ENCODE measurements at places on chromosomes 3 and 15.

DNA sequence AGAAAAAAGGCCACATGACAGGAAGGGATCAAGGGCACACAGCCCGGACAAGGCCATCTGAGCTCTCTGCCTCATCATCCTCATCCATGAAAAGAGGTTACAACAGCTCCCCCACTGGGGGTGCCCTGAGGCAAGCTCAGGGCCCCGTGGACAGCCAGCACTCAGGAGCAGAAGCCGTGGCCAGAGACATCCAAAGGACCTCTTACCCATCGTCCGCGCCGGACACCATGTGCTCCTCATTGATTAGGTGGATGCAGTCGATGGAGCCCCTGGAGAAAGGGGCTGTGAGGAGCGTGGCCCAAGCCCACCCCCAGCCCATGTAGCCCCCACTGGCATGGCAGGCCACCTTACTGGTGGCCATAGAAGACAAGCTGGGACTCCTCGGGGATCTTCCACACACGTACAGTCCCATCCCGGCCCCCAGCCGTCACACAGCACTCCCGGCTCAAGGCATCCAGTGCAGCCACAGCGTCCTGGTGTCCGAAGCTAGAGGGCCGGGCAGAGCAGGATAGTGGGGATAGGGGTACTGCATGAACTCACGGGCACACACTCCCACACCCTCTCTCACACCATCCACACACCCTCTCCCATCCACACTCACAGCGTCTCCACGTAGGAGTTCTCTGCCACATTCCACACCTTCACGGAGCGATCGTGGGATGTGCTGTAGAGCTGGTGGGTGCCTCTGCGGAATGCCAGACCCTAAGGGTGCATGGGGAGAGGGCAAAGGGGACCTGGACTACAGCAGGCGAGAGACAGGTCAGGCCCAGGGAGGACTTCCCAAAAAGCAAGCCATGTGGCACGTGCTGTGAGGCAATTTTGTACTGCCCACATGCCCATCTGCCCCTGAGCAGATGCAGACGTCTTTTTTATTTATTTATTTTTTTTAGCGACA, 6.5 kb downstream of the RRP9 start:
- no peak for DNase-seq

DNA sequence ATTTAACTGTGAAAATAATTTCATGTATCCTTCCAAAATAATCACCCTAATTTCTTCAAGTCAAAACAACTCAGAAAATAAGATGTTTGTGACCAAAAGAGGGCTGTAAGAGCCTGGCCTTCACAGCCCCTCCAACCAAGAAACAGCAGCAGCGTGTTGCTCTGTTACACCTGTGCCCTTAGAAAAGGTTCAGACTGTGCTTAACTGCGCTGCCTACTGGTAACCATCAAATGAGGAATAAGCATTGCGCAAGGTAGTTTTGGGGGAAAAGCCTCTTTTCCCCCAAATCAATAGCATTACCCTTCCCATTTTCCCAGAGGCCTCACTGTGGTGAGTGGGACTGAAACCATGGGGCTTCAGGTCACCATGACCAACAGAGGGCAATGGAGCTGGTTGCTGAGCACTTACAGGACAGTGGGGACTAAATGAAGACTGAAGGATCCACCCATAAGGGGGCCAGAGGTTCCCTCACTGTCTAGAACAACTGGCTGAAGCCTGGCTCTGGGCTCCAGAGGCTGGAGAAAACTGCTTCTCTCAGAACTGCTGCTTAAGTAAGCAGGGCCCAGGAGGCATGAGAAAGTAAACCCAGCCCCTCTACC, 110.7 kb downstream of the PLCH1 start:
- DNase-seq: no peak

DNA sequence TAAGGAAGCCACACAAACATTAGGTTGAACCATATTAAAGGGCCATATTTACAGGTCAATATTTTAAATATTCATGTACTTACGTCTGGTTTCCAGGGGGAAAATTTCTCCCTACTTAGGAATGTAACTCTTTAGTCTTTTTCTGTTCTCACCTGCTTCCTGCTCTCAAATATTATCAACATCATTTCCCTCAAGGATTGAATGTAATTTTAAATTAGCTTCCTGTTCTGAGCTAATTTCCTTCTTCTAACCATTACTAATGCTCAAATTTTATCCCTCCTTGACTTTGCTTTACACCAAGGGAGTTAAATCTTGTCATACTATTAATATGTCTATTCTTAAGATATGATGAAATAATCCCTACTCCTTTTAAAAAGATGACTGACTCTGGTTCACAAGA, 103.4 kb upstream of the UBP1 start:
- DNase-seq: no peak

GRCh38 chr3:71690341-71690841, 34.8 kb downstream of the EIF4E3 start:
- no peak for DNase-seq

GRCh38 chr3:156668073-156668763, 6.2 kb upstream of the TIPARP start:
- DNase-seq: peak; percentile 58

DNA sequence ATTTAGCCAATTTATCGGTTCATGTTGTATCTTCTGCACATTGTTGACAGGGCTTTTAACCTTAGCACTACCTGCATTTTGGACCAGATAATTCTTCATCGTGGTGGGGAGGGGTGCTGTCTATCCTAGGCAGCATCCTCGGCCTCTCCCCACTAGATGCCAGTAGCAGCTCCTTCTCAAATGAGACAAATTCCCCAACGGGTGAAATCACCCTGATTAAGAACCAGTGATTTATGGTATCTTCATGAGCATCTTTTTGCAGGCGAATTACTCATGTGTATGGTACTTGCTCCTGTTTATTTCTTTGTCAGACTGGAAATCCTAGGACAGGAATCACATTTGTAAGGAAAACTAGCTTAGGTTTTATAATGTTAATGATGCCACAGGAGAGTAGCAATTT, 68.0 kb downstream of the C3orf70 start:
- DNase-seq: peak; percentile 34

DNA sequence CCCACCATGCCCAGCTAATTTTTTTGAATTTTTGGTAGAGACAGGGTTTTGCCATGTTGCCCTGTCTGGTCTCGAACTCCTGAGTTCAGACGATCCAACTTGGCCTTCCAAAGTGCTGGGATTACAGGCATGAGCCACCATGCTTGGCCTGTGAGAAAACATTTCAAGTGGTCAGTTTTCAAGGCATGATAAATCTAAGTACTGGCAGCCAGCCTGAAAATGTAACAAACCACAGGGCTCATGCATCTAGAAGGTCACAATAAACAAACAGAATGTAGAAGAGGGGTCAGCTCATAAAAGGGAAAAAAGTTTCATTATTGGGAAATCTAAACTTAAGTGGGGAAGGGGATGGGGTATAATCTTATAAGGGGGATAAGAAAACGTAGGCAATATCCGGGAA, 39.9 kb downstream of the PPCDC start:
- no peak for DNase-seq

DNA sequence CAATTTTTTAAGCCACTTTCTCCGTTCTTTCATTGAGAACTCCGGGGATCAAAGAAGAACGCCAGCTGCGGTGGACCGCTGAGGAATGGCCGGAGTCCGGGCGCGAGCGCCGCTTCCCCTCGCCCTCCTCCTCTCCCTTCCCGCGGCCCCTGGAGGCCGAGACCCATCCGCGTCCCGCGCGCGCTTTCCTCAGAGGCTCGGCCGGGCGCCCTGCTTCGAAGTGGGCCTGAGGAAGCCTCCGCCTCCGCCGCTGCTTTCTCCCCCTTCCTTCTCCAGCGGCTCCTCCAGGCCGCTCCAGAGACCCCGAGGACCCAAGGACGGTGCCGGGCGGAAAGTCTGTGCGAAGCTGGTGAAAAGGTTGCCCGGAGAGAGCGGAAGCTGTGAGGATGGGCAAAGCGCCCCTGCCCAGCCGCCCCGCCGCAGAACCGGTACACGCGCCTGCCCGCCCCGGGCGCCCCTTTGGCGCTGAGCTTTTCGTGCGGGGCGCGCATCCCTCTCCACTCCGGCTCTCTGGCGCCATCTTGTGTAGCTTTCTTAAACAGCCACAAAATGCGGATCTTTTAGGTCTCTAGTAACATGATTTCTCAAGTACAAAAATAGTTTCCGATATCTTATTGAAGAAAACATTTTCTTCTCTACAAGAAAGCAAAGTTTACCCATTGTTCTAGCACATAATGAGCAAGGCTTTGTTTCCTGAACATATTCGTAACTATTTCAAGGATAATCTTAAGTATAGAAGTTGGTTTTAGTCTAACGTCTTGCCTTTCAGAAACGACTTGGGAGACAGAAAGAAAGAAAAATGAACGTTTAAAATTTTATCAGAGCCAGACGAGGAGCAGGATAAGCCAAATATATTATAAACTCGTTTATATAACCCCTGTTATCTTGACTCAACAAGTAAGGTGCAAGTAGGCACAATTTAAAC, 59.2 kb upstream of the FAM174B start:
- peak; percentile 96 for DNase-seq

DNA sequence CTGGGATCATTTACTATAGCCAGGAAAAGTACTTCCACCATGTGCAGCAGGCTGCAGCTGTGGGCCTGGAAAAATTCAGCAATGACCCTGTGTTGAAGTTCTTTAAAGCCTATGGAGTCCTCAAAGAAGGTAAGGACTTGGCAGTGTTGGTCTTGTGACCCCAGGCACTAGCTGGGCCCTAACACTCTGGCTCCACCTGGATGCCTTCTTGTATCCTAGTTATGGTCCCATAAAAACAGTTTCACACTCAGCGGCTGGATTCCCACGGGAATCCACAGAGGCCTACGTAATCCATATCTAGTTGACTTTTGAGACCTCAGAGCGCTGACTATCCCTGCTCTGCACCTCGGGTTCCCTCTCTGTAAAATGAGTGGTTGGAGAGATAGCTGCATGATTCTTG, 1.6 kb downstream of the TTC21A start:
- no peak for DNase-seq

DNA sequence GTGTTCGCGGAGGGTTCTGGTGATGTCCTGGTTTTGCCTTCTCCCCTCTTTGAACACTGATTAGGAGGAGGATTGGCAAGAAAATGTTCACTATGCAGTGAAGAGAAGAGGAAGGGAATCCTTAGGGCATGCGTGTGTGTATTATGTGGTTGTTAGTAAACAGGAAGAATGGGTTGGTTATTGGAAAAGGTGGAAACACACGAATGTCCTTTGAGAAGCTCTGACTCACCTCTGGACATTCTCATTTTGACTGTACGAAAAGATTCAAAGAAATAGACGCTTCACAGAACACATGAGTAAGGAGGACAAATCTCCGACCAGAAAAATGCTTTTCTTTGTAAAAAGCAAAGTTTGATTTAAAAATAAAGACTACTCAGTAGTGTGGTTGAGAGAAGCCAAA, 188.8 kb upstream of the PRICKLE2 start:
- no peak for DNase-seq

- DNase-seq: peak; percentile 57
These were observed 23.0 kb upstream of the FURIN start for GRCh38 chr15:90845201-90845949.

GRCh38 chr3:112424394-112424793, 74.9 kb downstream of the BTLA start:
- no peak for DNase-seq

GRCh38 chr3:198080521-198081384, 120.7 kb downstream of the LMLN start:
- DNase-seq: peak; percentile 93

GRCh38 chr3:55169161-55169560, 241.3 kb upstream of the LRTM1 start:
- DNase-seq: no peak

GRCh38 chr3:27632431-27633223, 89.5 kb downstream of the EOMES start:
- peak; percentile 68 for DNase-seq

GRCh38 chr15:82730022-82730530, 20.4 kb upstream of the AP3B2 start:
- peak; percentile 92 for DNase-seq

- DNase-seq: peak; percentile 39
These were observed 129.4 kb downstream of the PLD1 start for GRCh38 chr3:171680726-171681411.

DNA sequence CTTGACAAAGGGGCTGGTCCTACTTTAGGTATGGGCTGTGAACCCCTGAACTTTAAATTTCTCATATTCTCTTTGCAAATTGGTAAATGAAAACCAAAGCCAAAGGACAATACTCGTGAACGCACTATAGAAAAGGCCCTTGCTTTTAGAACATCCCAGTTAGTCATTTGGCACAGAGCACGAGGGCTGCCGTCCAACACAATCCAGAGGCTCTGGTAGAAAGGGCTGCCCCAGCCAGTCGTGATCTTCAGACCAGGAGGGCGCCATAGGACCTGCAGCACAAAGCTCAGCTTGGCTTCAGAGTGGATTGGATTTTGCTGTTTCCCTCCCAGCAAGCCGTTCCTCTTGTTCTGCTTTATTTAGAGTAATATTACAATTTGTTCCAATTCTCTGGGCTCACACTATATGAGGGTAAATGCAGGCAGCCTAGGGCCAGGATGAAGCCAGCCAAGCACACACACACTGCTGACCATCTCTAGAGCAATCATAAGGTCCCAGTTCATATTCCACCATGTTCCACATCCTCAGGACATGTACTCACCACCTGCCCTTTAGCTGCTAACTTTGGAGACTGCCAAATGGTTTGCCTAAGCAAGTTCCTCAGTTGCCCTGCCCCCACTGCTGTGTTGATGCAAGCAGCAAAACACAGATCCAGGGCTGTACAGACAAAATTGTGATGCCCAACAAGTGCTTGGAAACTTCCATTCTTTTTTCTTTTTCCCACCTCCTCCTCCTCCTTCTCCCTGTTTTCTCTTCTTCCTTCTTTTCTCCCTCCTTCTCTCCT, 6.0 kb upstream of the BFSP2 start:
- no peak for DNase-seq

DNA sequence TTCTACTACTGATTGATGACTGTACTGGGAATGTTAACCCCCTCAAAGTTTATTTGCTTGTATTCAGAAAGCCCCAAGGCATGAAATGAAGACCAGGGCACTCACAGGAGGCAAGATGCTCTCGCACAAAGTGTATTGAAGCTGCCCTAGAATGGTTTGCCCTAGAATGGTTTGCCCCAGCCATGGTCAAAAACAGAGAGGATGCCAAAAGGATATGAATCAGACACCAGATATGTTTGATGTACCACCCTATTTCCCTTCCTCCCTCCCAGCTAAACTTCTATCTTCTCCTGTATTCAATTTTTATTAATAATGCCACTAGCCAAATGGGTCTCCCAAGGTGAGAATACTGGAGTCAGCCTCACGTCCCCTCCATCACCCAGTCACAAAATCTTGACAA, 101.3 kb downstream of the TMCO5A start:
- DNase-seq: no peak

GRCh38 chr15:93378558-93378957, 289.5 kb upstream of the RGMA start:
- DNase-seq: no peak
